ENCODE measurements at places on chromosomes 6 and 20.

DNA sequence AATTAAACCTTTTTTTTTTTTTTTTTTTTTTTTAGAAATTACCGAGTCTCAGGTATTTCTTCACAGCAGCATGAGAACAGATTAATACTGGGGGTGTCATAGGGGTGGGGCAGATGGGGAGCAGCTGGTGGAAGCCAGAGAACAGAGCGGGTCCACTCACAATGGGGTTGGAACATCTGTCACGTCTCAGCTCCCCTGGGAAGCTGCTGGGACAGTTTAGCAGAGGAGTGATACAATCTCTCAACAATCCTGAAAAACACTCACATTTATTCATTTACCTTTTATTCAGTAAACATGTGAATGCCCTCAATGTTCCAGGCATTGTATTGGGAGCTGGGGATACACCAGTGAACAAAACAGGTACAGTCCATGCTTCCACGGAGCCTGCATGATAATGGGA lies 162.2 kb downstream of the SMOC2 start:
- no peak for DNase-seq

- no peak for DNase-seq
Observed at GRCh38 chr20:36070451-36070850, 84.1 kb upstream of the EPB41L1 start.

DNA sequence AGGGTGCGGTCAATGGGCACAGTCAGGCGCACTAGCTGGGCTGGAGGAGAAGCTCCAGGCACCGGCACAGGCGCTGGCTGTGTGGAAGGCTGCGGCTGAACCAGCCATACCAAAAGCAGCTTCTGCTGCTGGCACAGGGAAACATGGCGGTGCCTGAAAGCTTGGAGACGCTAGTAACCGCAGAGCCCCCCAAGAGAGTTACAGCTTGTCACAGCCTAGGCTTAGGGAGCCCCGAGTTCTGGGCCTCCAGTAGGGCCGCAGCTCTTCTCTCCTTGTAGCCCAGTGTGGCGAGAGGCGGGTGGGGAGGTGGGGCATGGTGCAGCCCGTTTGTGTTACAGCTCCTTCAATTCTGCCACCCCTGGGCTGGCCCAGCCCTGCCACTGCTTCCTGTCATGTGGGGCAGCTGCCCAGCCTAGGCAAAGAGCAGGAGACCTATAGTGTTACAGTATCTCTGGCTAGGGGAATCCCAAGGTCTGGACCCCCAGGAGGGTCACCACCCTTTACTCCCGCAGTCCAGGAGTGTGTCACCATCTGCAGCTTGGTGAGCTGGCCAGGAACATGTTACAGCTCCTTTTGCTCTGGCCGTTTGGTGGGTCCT lies 58.6 kb upstream of the MANEA start:
- DNase-seq, result no peak

DNA sequence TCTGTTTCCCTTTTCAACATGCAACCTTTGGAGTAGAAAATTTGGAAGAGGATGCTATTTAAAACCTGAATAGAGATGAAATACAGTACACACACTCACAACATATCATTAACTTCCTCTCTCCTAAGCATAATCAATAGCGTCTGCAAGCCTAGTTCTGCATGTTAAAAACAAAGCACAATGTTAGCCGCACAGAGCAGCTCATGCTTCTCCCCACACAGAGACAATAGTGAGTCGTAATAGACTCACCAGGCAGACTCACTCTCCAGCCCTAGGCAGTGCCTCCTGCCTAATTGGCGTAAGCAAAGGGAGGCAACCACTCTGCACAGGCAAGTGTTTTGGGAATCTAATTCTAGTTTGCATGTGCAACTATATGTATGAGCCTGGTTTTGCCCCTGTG lies 45.8 kb upstream of the ARID1B start:
- no peak for DNase-seq

DNA sequence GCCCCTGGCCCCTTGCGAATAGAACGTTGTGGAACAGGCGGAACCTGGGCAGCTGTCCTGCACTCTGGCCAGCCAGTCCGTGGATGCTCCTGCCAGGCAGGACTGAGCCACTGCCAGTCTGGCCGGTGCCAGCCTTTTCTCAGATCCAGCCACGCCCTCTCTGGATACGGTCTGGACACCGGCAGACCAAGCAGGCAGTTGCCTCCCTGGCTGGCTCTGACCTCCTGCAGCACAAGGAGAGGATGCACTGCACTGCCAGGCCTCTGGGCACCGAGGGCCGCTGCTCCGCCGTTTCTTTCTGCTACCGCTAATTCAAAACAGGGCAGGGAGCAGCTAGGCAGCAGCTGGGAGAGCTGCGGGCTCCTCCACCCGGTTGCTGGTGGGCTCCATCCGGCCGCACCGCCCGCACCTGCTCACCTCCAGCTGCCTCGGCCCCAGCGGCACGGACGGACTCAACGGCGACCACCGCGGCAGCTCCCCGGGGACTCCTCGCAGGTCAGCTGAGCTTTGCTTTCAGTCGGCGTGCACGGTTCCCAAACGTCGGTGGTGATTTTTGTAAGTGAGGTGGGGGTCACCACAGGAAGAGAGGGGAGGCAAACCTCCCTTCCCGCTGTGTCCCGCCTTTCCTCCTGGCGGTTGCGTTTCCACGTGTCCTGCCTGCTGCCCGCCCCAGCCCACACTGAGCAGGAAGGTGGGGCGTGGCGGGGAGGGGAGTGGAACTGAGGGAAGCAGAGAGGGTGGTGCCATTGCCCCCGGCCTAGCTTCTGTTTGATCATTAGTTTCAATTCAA lies 30.3 kb upstream of the AFDN start:
- no peak for DNase-seq

DNA sequence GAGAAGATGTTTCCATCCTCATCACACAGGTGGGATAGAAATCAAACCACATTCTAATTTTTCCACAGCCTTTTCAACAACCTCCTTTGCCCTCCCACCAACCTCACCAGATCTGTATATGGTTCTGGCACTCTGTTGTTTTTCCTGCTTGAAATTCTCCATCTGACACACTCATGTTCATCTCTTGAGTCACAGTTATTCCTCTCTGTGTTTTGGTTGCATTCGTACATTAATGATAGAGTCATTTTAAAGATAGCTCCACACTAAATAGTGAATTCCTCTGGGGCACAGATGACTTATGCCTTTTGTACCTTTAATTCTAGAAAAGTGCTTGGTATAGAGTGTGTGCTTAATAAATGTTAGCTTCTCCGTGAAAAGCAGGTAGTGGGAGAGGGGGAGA lies 1.4 kb upstream of the GCLC start:
- DNase-seq, result no peak

DNA sequence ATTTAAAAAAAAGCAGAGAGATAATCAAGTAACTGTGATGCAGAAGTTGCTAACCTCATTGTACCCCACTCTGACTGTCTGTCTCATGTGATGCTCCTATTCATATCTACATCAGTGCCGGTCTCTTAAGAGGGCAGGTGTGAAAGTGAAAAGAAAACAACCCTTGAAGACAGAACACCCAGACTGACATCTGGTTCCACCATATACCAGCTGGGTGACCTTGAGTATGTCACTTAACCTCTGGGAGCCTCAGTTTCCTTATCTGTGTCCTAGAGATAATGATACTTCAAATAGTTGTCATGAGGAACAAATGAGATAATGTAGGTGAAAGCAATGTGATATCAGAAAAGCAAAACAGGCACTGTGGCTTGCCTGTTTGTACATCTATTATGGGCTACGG lies 426.8 kb upstream of the SOX4 start:
- DNase-seq, result no peak

DNA sequence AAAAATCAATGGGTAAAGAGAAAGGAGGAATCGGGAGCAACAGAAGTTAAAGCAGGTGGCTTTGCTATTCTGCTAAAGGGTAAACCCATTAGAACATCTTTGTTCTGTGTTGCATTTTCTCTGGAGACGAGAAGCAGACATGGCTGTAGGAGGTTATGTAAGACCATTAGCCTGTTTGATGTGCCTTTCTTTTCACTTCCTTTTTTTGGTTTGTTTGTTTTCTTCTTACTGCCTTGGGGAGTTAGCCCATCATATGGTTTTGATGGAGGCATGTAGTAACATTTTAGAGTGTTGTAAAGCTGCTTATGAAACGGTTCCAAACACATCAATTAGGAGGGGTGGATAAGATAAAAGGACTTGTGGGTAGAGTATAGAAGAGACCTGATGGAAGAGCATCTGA lies 131.0 kb downstream of the DOK5 start:
- no peak for DNase-seq

DNA sequence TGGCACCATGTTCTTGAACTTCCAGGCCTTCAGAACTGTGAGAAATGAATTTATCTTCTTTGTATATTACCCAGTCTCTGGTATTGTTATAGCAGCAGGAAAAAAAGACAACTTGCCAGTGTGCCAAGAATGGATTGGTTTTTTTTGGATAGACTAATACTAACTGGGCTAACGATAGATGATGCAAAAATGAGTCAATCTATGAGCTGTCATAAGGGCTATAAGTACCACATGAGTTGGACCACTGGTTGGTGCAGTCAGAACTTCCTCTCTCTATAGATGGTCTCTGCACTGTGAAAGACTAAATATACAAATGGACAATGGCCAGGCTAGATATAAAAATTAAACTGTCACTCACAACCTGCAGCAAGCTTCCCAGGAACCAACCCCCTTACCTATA lies 87.6 kb upstream of the COL21A1 start:
- no peak for DNase-seq

Data from cortex of kidney (tissue), 1 donor.